ENCODE measurements at places on chromosomes 3 and 15.
A peak's percentile ranks its signal among the peaks of the same experiment; 100 is the strongest.

DNA sequence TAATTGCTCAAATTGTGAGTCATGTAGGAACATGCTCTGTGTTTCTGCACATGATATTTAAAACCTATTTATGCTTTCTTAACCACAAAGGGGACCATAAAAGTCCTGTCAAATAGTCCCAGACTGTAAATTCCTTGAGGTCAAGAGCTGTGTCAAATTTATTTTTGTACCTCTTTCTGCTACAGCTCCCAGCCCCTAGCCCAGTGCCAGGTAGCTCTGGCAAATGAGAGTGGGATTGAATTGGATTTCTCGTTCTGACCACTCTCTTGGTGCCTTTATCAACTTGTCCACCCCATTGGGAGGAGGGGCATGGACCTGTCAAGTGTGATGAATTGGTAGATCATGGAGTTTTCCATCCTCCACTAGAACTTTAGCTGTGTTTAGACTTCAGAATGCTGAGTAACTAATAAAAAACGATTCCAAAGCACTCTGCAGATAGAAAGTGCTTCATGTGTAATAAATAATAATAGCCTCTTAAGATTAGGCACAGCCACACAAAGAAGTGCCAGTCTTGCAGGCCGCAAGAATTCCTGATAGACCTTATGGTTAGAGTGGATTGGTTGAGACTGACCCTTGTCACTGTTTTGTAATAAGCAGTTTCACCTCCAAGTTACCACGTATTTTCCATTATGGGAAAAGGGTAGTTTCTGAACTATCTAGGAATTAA, 120.4 kb downstream of the LPP start:
- DNase-seq, result no peak

DNA sequence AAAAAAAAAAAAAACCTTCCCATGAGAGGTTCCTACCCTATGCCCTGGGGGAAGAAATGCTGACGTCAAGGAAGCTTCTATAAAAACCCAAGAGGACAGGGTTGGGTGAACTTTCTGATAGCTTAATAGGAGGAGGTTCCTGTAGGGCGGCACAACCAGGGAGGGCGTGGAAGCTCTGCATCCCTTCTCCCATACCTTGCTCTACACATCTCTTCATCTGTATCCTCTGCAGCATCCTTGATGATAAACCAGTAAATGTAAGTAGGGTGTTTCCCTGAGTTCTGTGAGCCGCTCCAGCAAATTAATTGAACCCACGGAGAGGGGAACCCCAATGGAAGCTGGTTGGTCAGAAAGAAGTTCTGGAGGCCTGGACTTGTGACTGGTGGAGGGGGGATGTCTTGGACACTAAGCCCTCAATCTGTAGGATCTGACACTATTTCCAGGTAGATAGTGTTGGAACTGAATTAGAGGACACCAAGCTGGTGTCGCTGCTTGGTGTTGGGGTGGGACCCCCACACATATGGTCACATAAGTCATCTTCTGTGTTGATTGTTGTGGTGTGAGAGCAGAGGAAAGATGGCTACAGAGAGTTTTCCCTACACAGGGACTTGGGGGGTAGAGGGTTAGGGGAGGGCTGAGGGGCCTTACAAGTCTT, 91.5 kb downstream of the ST6GAL1 start:
- DNase-seq, result no peak

- no peak for DNase-seq
These were observed 13.5 kb upstream of the DUSP7 start for GRCh38 chr3:52069855-52070254.

DNA sequence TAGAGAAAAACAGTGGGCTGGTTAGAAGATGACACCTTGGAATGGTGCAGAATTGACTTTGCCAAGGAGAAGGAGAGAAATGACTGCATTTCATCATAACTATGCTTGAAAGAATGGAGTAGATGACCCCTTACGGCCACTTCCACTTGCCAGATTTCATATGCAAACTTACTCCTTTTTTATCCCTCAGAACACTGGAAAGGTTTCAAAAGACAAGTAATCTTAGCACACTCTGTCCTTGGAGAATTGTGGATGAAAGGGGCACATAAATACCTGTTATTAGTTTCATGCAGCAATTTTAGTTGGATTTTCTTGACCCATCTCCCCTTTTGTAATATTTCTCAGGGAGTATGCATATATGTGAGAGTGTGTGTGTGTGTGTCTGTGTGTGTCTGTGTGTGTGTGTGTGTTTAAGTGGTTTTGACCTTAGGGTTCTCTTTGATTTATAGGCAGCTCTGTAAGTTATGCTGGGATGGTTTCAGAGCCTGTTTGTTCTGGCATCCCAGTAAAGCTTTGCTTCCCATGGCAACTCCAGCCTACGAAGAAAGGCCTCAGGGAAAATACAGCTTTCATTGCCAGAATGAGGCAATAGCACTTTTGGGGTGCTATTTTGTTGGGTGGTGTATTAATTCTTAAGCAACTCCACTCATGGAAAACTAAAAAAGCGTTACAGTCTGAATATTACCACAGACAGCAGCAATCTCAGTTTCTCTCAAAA, 122.2 kb upstream of the TP63 start:
- DNase-seq, result no peak

DNA sequence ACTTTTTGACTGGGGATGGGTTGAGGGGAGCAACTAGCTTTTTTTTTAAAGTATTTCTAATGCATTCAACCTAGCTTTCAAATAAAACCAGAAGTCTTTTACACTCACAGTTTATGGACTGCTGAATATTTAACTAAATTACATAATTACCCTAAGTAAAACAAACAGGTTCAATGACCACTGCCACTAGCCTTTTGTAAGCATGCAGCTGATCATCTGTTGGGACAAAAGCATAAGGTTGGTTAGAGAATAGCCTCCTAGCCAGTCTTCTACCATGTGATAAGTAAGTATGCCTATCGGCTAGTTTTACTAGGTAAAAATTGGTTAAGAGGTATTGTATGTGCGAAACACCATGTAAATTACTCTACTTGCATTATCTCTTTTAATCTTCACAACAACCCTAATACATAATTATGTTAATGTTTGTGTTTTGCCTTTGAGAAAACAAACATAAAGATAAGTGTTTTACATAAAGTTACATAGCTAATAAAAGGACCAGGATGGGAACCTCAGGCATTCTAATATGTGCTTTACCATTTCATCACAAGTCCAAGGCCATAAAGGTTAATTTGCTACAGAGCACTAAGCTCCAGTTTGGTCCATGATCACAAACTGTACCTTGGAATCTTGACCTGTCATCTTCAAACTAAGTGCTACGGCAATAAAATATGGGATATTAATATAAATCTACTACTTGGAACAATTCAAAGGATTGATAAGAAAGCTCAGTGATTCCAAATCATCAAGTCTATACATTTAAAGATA, 13.2 kb downstream of the PFN2 start:
- DNase-seq, result no peak

DNA sequence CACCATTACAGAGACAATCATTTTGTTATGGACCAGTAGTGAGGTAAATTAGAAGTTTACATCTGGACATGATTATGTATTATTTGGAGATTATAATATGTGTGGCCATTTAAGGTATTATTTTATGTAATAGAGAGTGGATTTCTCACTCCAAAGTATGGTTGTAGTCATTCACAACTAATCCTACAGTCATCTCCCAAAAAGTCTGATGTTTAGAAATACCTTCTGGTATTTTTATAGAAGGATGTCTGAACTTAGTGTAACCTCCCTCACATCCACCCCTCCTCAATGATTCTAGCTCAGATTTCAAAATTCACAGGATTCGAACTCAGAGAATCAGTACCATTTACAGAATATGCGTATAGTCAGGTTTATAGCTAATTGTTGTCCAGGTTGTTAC, 346.6 kb upstream of the MEIS2 start:
- no peak for DNase-seq

GRCh38 chr15:99562238-99562637, 3.5 kb upstream of the MEF2A start:
- no peak for DNase-seq

GRCh38 chr3:46024131-46024530, 3.2 kb downstream of the XCR1 start:
- DNase-seq, result no peak

DNA sequence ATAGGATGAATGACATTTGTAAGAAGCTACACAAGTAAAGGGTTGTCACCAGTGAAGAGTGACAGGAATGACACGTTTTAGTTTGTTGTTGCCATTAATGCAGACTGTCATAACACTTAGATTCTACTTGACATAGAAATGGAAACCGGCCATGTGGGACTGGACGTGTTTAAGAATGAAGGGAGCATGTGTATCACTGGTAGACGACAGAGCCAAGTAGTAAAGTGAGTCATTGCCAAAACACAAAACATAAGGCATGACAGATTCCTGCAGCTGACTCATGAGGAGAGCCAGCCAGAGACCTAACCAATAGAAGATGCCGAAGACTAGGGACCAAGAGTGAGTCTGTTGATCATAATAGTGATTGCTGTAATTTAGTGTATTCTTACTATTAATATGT, 106.2 kb upstream of the PLAAT1 start:
- no peak for DNase-seq

DNA sequence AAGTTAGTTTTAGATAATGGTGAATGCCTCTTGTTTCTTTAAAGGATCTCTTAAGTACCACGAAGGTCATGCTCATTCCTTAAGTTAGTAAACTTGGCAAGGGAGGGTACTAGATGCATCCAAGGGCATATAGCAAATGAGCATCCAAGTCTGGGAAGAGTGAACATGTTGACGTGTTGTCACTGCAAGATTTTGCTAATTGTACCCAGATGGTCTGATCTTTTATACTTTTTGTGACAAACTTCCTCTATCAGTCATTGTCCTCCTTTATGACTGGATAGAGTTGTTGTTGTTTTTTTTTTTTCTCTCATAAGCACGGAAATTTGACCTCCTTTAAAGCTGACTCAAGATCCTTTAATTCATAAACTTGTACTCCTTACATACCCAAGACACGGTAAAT, 121.3 kb downstream of the CHST2 start:
- DNase-seq, result no peak

GRCh38 chr3:52502808-52503350, 7.7 kb downstream of the STAB1 start:
- no peak for DNase-seq

- DNase-seq, result peak; percentile 39
These were observed 12.4 kb downstream of the CCR4 start for GRCh38 chr3:32963871-32964270.

GRCh38 chr3:45246241-45246640, 20.2 kb upstream of the TMEM158 start:
- no peak for DNase-seq

DNA sequence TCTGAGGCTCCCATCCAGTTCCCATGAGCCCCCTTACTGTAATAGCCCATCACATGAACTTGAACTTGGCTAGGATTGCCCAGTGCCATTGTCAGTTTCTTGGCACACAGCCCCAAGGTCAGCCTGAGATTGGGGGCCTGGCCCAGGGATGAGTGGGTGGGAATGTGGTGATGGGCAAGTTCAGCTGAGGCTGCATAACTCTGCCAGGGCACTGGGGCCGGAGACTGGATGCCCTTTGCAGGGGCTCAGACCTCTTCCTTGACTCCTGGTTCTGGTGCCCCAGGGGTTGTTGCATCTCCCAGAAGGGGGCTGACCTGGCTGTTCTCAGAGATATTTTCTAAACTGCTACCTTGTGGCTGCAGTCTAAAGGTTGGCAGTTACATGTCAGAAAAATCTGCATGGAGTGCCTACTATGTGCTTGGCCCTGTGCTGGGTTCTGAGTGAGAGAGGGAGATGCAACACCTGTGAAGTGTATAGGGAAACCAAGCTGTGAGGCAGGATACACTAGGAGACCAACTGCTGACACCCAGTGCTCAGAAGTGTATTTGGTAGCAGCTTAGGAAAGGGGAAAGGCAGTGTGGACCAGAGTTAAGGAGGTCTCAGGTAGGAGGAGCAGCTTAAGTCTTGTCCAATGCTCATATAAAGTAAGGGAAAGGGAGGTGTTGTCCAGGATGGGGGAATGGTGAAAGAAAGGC, 74.8 kb upstream of the PRR23C start:
- DNase-seq, result no peak

- no peak for DNase-seq
These were observed 33.5 kb upstream of the PTPN23 start for GRCh38 chr3:47347217-47347801.

DNA sequence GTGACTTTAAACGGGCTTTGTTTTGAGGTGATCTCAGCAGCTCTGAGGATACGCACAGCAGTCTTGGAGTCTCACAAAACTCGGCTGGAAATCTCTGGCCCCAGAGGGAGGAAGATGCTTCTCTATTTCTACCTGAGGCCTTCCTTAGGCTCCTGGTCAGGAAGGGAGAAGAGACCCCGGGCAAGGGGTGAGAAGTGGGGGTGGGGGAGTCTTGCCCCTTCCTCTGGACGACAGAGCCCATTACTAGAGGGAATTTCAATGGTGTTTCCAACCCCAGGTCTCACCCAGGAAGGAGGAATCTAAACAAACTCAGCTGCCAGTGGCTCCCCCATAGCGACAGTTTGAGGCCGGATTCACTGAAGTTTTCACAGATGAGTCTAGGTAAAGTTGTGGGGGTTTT, 37.4 kb upstream of the PCSK6 start:
- no peak for DNase-seq

DNA sequence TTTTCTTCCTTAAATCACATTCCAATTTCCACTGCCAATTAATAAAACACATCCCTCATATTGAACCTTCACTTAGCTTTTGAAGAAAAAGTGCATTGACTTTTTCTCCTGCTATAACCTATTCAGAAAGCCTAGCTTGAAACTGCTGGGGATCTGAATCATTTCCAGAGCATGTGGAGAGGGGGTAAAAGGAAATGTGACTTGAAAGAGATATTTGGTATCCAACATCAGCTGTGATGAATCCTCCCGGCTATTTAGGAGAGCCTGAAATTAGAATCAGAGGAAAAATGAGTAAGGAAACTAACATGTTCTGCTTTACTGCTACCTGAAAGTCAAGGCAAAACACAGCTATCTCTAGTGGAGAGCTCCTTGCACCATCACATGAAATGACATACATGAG, 2.6 kb upstream of the GNB5 start:
- DNase-seq, result no peak

DNA sequence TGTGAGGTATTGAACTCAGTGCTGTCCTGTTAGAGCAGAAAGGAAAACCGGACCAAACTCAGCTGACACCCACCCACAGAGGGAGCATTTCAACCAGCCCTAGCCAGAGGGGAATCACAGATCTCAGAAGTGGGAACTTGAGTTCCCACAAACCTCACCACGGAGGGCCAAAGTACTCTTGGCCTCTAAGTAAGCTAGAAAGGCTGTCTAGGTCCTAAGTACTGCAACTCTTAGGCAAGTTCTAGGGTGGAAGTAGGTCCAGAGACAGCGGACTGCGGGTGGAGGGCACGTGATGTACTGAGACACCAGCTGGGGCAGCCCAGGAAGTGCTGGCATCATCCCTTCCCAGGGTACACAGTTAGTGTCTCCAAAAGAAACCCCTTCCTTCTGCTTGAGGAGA, 34.1 kb downstream of the EOMES start:
- no peak for DNase-seq

GRCh38 chr3:81452418-81452817, 309.0 kb downstream of the GBE1 start:
- DNase-seq, result no peak

DNA sequence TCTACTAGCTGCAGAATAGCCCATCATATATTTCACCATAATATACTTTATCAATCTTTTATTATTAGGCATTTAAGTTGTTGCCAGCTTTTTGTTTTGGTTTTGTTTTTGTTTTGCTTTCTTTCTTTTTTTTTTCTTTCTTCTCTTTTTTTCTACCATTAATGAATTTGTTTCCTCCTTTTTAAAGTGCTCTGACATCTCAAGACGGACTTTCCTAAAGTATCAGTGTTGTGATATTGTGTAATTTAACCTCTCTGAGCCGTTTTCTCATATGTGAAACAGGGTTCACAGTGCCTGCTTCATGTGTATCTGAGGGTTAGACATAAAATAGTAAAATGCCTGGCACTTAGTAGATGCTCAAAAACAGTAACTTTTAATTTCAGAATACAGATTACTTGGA, 109.5 kb upstream of the IL12A start:
- no peak for DNase-seq

- DNase-seq, result no peak
These were observed 59.4 kb upstream of the IMPG2 start for GRCh38 chr3:101379658-101380376.
